Stimulated activated CD8-positive, alpha-beta memory T cell treated with anti-CD3 and anti-CD28 coated beads, Interleukin-4, amount 100 ng/mL, for 1 hour (primary cell): ENCODE measurements at places on chromosomes 3 and 15.

GRCh38 chr15:25712961-25713355, 150.2 kb downstream of the ATP10A start:
- no peak for DNase-seq

GRCh38 chr15:60782316-60782715, 303.4 kb upstream of the ICE2 start:
- no peak for DNase-seq

GRCh38 chr3:34107669-34108068, 309.2 kb downstream of the PDCD6IP start:
- DNase-seq = no peak

GRCh38 chr15:31606194-31606669, 279.6 kb downstream of the KLF13 start:
- no peak for DNase-seq

DNA sequence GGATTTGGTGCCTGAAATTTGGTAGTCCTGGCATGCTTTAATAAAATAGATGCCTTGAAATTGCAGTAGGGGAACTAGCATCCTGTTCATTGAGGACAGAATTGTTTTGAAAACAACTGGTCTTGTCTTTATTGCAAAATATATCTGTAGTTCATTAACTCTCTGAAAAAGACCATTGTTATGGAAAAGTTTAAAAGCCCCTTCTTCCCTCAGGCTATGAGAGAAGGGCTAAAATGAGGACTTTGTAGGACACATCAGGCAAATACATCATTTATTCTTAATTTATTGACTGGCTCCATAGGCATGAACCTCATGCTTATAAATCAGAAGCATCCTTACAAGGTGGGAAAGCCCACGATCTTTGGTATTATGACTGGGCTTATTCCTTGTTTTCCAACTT, 221.0 kb upstream of the CBLB start:
- DNase-seq = no peak
